H9 (cell line): ENCODE measurements at places on chromosomes 11 and 22. TPM values are rescaled to one million over a fixed set of nuclear protein-coding genes. Genes with fewer than 3 reads are reported as not detected.
A peak's percentile ranks its signal among the peaks of the same experiment; 100 is the strongest.

The YPEL4 gene
- 0.13 TPM in 1 of 2 replicates, not detected in the other for total RNA-seq

The SCUBE1 gene
- 1.2 and 1.4 TPM in 2 replicates for total RNA-seq

The TSSK2 gene
- not detected in 2 replicates for total RNA-seq

The RHOD gene
- 14.8 and 15.7 TPM in 2 replicates for total RNA-seq

The MYO7A gene
- total RNA-seq = 1.6 and 2.2 TPM in 2 replicates

The RNF215 gene
- total RNA-seq = 22.6 and 24.5 TPM in 2 replicates

The TRAF6 gene
- total RNA-seq = 9.8 and 9.9 TPM in 2 replicates

The NUP50 gene
- 125 and 134 TPM in 2 replicates for total RNA-seq

- H3K4me1 ChIP-seq = no peaks in the 10 kb centered on the region
- no peaks in the 10 kb centered on the region for H3K36me3 ChIP-seq
- DNase-seq = no peak
- no peak overlapping the region for H3K4me3 ChIP-seq
These were observed 73.4 kb downstream of the DEUP1 start for GRCh38 chr11:93403930-93404329.

DNA sequence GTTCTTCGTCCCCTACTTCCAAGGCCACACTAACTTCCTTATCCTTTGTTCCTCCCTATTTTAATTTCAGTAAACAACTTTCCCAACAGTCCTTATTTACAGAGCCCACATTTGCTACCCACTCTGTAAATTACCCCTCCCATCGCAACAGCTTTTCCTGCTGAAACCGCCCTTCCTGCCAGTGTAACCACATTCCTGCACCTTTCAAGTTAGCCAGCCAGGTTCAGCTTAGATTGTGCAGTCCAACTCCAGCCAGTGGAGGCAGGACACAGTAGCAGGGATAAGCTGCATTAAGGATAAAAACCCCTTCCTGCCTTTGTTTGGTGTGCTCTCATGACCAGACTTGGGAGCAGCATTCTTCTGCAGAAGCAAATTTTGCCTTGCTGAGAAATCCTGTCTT lies 768.3 kb upstream of the ARHGAP42 start:
- no peak overlapping the region for H3K27ac ChIP-seq
- no peaks in the 10 kb centered on the region for H3K4me1 ChIP-seq
- H3K4me3 ChIP-seq = no peak overlapping the region
- no peak for DNase-seq
- H3K27me3 ChIP-seq = no peaks in the 10 kb centered on the region
- H3K36me3 ChIP-seq = peaks cover 38% of the 10 kb centered on the region

DNA sequence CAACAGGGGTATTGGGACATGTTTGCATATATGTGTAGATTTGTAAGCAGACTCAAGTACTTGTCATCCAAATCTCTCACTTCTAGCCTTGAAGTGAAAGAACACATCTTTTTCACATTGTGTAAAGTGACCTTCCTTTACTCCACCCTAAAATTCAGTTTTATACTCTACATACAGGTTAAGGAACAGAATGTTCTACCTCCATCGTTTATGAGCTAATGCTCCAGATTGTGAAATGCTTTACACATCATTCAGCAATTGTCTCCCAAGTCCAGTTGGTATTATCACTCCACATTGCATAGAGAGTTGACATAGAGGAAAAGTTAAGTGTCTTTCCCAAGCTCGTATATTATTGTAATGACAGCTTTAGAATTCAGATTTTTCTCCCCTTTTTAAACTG lies 46.1 kb upstream of the BLID start:
- no peak for DNase-seq
- no peaks in the 10 kb centered on the region for H3K36me3 ChIP-seq
- no peaks in the 10 kb centered on the region for H3K4me1 ChIP-seq
- H3K27ac ChIP-seq = no peak overlapping the region

DNA sequence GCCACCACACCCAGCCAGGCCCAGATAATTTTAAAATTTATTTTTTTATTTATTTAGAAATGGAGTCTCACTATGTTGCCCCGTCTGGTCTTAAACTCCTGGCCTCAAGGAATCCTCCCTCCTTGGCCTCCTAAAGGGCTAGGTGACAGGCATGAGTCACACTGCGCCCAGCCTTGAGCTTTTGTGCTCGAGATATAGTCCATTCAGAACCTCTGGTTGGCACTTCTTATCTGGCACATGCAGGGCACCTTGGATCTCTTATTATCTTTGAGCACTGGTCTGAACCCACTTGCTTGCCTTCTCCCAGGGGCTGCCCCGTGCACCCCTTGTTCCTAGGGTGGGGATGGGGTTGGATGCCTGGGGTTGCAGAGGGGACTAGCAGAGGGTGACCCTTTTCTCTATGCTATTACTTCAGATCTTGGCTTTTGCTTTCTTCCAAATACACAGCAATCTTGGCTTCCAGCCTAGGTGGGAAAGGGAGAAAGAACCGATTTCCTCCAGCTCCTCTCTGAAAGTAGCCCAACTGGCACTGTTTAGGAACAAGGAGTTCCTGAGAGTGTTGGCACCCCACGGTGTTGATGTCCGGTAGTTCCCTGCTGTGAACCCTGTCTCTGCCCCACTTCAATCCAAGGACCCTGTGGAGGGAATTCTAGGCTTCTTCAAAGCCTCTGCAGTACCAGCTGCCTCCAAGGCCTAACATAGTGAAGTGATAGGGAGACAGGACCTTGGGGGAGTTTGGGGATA lies 1.3 kb upstream of the SLC3A2 start:
- H3K27ac ChIP-seq = peak overlapping the region; percentile 70
- H3K27me3 ChIP-seq = no peaks in the 10 kb centered on the region
- no peaks in the 10 kb centered on the region; the same call in 1 of the 2 replicates for H3K4me1 ChIP-seq
- H3K4me3 ChIP-seq = peak overlapping the region; percentile 100

DNA sequence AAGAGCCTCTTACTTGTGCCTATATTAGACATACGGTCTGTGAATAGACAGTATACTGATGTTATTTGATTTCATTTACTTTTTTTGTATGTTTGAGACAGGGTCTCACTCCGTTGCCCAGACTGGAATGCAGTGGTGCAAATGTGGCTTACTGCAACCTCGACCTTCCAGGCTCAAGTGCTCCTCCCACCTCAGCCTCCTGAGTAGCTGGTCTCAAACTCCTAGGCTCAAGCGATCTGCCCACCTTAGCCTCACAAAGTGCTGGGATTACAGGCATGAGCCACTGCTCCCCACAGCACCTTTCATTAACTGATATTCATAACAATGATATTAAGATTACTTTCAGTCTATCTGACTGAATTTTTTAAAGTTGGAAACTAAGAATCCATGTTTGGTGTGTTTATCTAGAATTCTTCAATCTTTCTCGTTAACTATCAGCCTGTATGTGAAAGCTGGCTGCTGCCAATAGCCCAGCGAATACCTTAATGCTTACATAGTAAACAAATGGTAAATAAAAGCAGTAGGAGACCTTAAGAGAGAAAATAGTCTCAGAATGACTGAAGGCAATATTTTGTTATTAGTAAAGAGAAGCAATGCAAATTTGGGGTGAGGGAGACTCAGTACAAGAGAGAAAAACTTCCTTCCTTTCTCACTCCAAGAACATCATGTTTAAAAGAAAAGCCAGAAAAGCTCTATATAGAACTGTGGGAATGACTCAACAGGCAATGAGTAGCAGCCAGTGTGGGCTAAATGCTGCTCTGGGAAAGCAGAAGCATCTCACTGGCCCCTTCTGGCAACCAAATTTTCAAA lies 101.9 kb downstream of the MRTFA start:
- peaks cover 3% of the 10 kb centered on the region; the same call in 1 of the 2 replicates for H3K4me1 ChIP-seq
- H3K27ac ChIP-seq = peak overlapping the region; percentile 69
- H3K4me3 ChIP-seq = no peak overlapping the region
- H3K36me3 ChIP-seq = peaks cover 8% of the 10 kb centered on the region
- DNase-seq = peak; percentile 51
- no peaks in the 10 kb centered on the region for H3K27me3 ChIP-seq

DNA sequence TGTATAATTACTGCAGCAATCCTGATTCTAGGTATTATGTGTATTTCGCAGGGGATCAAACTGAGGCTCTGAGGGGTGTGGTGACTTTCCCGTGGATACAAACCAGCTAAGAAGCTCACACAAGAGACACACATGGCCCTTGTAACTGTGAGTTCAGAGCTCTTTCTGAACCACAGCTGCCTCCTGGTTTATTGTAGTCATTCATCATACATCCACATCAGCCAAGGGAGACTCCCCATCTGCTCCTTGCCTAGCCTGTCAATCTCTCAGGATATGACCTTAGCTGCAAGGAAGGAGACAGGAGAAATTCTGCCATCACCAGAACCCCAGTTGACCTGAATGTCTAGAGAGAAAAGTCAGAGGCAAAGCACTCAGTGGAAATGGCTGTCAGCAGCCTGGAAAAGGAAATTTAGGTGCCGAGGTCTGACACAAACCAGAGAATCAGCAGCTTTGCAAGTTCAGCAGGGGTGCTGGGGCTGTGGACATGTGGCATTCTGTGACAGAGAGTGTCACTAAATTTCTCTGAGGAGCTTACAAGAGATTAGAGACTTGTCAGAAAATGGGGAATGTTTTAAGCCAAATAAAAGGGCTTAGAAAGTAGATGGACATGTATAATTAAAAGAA lies 209.5 kb downstream of the AASDHPPT start:
- H3K27ac ChIP-seq = no peak overlapping the region
- no peaks in the 10 kb centered on the region for H3K36me3 ChIP-seq
- no peaks in the 10 kb centered on the region for H3K4me1 ChIP-seq
- H3K4me3 ChIP-seq = no peak overlapping the region
- no peak for DNase-seq

GRCh38 chr11:130945896-130946295 lies 29.6 kb upstream of the SNX19 start:
- H3K4me3 ChIP-seq = no peak overlapping the region
- DNase-seq = no peak
- no peaks in the 10 kb centered on the region for H3K4me1 ChIP-seq
- H3K27ac ChIP-seq = no peak overlapping the region
- no peaks in the 10 kb centered on the region for H3K27me3 ChIP-seq

DNA sequence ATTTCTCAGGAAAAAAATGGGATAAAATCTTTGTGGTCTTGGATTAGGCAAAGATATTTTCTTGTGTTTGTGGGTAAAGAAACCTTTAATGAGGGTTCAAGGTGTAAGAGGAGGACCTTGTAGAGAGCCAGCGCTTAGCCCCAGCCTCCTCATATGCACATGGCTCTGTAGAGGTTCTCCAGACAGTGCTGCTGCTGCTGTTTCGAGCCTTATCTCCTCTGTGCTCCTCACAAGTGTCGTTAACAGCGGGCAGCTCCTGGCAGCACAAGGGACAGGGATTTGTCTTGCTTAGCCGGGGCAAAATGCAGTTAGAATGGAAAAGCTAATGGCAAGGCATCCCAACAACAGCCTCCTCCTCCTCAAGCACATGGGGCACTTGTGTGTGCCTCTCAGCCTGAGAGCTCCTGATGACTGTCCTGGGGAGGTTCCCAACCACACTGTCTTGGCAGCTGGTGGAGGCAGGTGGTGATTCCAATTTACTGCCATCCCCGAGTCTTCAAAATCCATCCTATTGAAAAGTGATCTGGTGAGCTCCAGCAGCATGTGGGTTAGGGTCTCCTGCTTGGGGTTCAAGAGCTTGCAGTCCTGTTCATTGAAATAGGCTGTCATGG lies 7.6 kb upstream of the MSANTD2 start:
- peaks cover 6% of the 10 kb centered on the region for H3K36me3 ChIP-seq
- no peak for DNase-seq
- no peaks in the 10 kb centered on the region for H3K27me3 ChIP-seq
- H3K4me1 ChIP-seq = no peaks in the 10 kb centered on the region
- H3K4me3 ChIP-seq = no peak overlapping the region

DNA sequence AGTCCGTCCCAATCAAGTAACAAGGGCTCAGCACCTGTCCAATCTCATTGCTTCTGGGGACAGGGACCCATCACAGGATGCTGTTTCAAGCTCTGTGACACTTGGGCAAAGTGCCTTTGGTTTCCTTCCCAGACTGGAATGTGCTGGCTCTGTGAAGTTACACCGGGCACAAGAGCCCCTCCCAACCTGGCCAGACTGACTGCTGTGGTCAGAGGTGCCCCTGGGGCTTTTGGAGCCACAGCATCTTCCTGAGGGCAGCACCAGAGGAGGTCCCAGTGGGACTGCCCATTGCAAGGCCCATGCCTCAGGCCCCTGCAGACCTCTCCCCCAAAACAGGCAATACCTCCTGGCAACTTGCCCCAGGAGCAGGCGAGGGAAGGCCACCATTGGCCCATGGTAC lies 155.2 kb upstream of the GRK3 start:
- H3K4me1 ChIP-seq = peaks cover 5% of the 10 kb centered on the region; the same call in 1 of the 2 replicates
- no peak overlapping the region for H3K27ac ChIP-seq
- H3K36me3 ChIP-seq = peaks cover 7% of the 10 kb centered on the region
- no peak for DNase-seq
- H3K27me3 ChIP-seq = no peaks in the 10 kb centered on the region

- peaks cover 6% of the 10 kb centered on the region; the same call in 1 of the 2 replicates for H3K4me1 ChIP-seq
- no peaks in the 10 kb centered on the region for H3K36me3 ChIP-seq
- DNase-seq = no peak
- no peak overlapping the region for H3K4me3 ChIP-seq
These were observed 454.7 kb downstream of the INSC start for GRCh38 chr11:15569305-15570025.

- H3K36me3 ChIP-seq = peaks cover 52% of the 10 kb centered on the region
- peak; percentile 34 for DNase-seq
- H3K27ac ChIP-seq = no peak overlapping the region
These were observed 12.0 kb downstream of the CCND1 start for GRCh38 chr11:69652999-69653398.

- no peak overlapping the region for H3K27ac ChIP-seq
- no peak for DNase-seq
- no peak overlapping the region for H3K4me3 ChIP-seq
- H3K4me1 ChIP-seq = no peaks in the 10 kb centered on the region
These were observed 21.8 kb downstream of the DHCR7 start for GRCh38 chr11:71426413-71426812.
